Iris pigment epithelial cell (primary cell): ENCODE measurements at places on chromosomes 2 and 18.

DNA sequence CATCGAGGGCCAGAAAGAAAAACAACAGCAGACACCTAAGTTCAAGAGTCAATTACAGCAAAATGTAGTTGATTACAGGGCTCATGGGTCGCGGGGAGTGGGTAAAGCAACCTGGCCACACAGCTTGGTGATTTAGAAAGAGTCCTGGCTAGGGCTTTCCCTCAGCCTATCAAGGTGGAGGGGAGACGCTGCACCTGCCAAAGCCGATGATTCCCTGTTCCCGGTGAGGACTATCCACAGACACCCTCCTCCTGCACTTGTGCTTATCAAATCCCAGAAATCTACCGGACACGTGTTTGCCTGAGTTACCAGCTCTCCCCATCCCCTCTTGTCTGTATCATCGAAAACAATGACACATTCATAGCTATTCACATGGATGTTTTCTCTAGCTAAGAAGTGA is 7.0 kb upstream of the SOX11 start:
- no peak for DNase-seq

- DNase-seq, result peak; percentile 18
Observed at GRCh38 chr2:201467666-201468065, 16.1 kb downstream of the STRADB start.

DNA sequence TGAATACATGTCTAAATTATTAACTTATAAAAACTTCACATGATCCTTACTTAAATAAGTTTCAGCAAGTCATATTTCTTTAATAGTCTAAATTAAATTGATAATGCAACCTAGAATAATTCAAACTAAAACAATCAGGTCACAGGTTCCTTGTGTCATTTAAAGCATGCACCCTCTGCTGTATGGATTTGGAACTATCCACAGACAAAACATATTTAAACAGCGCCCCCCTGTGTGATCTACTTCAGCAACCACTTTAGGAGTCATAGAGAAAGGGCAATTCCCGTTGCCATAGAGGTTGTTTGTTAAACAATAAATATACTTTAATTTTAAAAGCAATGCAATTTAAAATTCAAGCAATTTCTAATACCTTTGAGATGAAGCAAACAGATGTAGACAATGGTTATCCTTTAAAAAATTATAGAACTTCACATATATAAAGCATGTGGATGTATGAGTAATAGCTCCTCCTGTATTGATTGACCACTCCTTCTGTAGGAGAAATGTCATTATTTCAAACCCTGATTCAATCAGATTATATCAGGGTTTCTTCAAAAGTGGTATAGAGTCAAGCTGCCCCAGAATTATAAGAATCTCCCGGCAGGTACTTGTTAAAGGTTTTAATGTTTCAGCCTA is 21.2 kb downstream of the GRB14 start:
- DNase-seq, result peak; percentile 82

GRCh38 chr2:85282914-85283313 is 44.9 kb downstream of the TGOLN2 start:
- no peak for DNase-seq

GRCh38 chr2:17646081-17646554 is 105.6 kb downstream of the VSNL1 start:
- DNase-seq, result peak; percentile 83
